ENCODE measurements at places on chromosomes 1 and 21.

DNA sequence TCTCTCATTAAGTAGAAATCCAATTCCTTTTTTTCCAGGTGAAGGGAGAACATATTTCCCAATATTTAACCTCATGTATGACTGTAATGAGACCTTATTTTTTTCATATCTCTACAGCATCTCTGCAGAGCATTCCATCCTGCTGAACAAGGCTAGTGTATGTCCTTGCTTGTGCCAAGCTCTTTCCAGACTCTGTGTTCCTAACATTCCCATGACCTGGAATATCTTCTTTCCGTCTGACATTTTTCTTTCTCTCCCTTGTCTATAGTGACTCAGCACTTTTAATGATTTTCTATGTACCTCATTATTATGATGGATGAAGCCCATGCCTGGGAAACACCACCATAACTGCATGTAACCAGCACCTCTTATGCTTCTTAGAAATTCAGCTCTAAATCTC lies 278.3 kb upstream of the NRIP1 start:
- no peak for DNase-seq

DNA sequence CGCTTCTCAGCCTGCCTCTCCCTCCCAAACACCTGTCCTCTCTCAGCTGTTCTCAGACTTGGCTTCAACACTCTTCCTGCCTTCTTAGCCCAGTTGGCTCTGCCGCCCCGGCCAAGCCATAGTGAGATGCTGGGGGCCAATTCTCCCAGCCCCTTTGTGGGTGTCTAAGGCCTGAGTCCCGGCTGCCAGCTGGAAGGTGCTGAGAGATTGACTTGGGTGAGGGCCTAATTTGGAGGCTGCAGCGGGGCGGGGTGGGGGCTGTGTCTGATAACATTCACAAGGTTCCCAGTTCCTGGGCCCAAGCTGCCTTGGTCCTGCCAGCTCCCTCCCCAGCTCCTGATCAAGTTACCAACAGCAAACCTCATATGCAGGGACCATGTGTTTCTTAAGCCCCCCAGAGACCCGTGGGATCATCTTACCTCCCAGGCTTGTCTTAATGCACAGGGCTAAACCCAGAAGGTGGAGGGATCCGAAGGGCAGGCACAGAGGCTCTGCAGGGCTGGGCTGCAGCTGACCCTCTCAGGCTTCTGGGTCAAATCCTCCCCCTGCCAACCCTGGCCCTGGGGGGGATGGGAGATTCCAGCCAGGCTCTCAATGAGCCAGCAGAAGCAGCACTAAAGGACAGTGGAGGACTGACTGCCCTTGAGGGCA lies 9.8 kb downstream of the INKA2 start:
- no peak for DNase-seq

- no peak for DNase-seq
Observed at GRCh38 chr1:231761252-231761651, 134.7 kb downstream of the DISC1 start.

GRCh38 chr1:60225486-60225885 lies 151.9 kb upstream of the C1orf87 start:
- no peak for DNase-seq

DNA sequence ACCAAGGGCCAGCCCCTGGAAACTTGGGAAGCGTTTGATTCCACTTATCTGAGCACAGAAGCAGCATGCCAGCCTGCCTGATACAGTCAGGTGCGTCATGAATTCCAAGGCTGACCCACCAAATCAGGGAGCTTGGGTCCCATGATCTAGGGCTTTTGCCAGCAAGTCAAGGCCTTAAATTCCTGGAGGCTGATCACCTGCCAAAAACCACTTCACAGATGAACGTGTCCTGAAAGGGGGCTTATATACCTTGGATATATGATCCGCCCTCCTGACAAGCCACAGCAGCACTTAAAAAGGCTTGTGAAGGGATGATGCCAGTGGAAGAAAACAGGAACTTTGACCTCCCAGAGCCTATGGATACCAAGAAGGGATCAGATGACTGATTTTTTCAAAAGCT lies 24.0 kb upstream of the CLIC6 start:
- no peak for DNase-seq

GRCh38 chr1:47870480-47870879 lies 126.7 kb downstream of the TRABD2B start:
- DNase-seq = no peak

GRCh38 chr21:15224346-15225086 lies 159.7 kb upstream of the NRIP1 start:
- no peak for DNase-seq

- no peak for DNase-seq
Observed at GRCh38 chr1:44328671-44329416, 26.2 kb downstream of the ERI3 start.

GRCh38 chr1:51750729-51751128 lies 127.8 kb downstream of the NRDC start:
- DNase-seq = no peak

DNA sequence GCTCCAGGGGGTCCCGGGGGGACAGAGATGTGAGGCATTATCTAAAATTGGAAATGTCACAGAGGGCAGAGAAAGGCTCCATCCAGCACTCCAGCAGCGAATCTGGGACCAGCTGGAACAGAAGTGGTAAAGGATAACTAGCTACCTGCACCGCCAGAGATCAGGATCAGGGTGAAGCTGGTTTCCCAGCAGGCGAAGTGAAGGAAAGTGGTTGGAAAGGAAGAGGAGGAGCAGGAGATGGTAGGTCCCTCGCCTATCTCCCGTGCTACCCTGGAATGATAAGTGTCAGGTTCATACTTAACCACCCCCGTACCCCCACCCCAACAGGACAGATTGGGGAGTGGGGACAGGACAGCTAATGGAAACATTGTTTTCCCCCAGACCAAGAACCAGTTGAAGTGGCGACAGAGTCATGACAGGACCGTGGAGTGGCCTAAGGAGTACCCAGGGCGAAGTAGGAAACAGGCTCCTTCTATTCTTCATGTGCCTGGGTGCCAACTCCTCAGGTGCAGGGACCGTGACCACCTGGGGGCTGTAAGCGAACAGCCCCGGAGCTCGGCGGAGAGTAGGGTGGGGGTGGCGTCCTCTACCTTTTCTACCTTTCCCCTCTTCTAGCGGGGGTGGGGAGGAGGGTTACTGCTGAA lies 717 bp downstream of the B4GALT3 start:
- no peak for DNase-seq
